Prostate gland (tissue), 2 donors: ENCODE measurements at places on chromosomes 6 and 20. TPM values are rescaled to one million over a fixed set of nuclear protein-coding genes. Genes with fewer than 3 reads are reported as not detected.

The CDS2 gene
- total RNA-seq: 61.8 TPM

The PIM1 gene
- total RNA-seq: 4.8 TPM

The TMEM74B gene
- total RNA-seq: 0.59 TPM

DNA sequence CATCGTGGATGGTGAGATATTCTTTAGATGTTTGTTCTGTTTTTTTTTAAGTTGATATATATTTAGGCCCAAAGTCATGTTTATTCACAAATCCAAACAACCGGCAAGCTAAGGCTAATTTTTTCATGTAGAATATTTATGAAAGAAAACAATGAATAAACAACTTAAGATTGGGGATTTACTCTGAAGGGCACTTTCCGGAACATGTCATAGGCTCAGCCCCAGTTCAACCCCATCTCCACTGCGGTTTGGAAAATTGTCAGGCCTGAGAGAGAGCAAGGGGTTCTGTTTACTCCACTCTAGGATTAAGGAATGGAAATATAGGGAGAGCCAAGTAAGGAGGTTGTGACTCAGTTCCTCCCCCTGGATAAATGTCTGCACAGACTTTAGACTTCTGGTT, 18.3 kb downstream of the RPS6KA2 start:
- no peak for DNase-seq

- no peak for DNase-seq
Measured at GRCh38 chr20:4300921-4301320, 285.6 kb upstream of the RNF24 start.

GRCh38 chr20:43448748-43449535, 8.8 kb upstream of the SRSF6 start:
- DNase-seq: peak; percentile 27

DNA sequence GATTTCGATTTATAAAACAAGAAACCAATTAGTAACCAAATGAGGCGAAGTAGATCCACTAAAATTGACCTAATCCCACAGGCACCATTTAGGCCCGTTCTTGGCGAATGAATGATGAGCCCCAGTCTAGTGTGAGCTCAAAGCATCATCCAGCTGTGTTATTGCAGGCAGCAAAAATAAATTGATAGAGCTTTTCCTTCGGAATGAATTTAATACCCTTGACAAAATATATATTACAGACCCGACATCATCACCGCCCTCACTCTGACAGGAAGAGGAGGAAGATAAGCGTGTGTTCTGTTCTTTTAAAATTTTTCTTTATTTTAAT, 7.8 kb downstream of the SIM1 start:
- no peak for DNase-seq

DNA sequence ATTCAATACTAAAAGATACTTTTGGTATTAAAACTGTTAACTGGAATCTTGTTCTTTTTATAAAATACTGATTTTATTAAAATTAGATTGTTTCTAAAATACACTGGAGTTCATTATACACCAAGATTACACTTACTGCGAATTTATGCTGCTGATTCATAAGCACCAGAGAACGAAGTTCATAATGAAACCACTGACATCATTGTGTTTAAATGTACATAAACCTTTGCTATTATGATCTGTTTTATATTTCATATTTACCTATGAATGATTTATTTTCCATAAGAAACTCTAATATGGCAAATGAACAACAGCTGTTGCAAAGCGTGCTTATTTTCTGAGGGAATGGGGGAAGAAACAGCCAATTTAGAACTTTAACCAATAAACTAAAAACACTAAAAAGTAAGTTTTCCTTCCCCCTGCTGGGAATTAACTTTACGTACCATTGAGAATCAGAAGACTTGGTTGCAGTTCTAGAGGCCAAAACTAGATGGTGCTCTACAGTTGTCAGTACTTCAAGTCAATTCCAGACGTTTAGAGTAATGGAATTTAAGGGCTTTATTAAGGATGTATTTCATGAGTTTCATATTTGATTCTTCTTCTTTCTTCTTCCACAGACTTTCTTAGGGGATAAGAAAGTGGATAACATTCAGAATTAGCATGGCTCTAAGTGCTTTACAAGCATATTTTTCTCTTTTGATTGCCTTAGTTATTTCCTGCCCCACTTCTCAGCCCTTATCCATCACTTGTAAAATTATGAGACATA, 30.8 kb upstream of the COL19A1 start:
- peak; percentile 16 for DNase-seq

DNA sequence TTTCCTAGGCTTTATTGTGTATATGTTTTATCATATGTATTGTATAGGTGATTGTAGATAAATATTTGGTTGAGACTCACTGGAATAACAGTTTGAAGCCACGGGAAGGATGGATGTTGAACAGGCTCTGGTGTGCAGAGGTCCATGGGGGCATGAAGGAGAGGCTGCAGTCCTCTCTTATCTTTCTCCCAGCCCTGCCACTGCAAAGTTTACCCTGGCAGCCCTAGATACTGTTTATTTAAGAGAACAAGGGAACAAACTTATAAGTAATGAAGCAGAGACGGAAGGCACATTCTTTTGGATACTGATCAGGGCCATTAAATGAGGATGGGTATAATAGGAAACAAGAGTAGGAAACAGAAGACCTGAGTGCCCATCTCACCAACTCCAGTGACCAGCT, 103.6 kb upstream of the SCGN start:
- DNase-seq: no peak

DNA sequence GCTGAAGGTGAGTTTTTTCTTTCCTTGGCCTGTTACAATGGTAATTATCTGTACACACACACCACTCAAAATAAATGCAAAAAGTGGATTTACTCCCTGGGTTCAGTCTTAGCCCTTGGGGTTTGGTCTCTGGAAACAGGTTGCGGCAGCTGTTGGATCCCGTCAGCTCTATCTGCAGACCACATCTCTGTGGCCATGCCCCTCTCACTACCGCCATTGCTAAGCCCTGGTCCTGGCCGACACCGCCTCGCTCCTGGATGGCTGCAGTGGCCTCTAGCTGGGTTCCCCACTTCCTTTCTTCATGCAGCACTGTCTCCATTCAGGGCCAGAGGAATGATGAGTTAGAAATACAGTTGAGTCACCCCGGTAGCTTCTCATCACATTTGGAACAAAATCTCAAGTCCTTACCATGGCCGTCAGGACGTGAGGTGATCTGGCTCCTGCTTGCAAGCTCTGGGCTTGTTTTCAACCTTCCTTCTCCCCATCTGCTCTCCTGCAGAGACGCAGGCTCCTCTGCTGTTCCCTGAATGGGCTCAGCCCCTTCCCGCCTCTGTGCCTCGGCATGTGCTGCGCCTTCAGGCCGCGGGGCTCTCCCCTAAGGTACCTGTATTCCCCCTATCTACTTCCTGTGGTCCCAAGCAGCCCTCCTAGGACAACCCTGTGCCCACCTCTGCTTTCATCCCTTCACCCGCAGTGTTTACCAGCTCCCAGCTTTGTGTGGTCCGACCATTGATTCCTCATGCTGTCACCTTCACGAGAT, 38.0 kb downstream of the EFCAB8 start:
- no peak for DNase-seq

GRCh38 chr6:14924126-14925024, 321.5 kb upstream of the JARID2 start:
- DNase-seq: no peak

GRCh38 chr6:160386869-160387530, 38.8 kb downstream of the SLC22A3 start:
- peak; percentile 41 for DNase-seq

DNA sequence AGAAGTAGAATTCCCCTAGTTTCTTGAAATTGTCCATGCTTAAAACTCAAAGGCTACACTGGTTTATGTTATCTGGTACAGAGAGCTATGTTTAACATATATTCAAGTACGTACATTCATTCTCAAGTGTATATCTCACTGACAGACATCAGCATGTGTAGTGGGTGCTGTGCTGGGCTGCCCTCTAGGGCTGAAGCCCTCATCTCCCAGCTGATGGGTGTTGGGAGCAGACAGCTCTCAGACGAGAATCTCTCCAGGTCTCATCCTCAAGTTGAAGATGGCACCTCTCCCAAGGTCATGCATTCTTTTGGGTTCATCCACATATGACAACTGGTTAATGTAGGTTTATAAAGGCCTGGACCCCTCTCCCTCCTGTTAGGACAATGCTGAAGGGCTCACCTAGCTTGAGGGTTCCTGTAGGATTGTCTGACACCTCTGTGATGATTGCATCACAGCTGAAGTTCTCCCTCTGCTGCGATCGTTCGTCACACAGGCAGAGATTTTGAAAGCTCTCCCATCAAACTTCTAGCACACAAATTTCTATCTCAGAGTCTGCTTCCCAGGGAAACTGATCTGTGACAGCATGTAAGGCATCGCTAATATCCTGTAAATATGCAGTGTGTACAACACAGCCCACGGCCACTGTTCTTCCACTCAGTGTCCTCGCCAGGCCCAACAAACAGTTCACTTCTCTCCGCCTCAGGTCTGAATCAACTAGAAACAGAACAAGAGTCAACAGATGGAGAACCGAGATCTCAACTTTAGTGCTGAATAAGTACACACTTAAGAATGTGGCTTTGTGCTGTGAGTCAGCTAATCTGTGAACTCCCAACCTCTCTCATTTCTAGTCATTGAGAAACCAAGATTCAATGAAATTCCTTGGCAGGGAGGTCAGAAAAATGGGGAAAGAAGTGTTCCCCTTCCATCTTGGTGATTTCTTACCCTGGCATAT, 43.2 kb downstream of the PREP start:
- no peak for DNase-seq
